Stimulated activated CD4-positive, alpha-beta T cell treated with anti-CD3 and anti-CD28 coated beads, Interleukin-1b, Interleukin-23, amount 100 ng/mL, for 1 hour (primary cell): ENCODE measurements at places on chromosomes 6 and 20.

DNA sequence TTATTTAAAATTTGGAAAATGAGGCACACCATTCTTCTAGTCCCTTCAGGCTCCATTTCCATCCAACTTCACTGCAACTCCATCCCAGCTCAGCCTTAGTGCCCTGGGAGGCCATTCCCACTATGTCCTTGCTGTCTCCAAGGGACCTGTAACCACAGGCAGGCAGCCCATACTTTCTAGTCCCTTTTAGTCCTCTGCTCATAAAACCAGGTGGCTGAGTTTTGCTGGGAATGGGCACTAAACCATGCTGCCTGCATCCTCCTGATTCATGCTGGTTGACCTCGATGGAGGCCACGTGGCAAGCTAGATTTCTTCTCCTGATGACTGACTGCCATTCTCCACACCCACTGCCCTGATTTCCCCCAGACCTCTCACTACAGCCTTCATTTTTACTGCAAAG, 27.5 kb upstream of the MYMX start:
- no peak for DNase-seq

DNA sequence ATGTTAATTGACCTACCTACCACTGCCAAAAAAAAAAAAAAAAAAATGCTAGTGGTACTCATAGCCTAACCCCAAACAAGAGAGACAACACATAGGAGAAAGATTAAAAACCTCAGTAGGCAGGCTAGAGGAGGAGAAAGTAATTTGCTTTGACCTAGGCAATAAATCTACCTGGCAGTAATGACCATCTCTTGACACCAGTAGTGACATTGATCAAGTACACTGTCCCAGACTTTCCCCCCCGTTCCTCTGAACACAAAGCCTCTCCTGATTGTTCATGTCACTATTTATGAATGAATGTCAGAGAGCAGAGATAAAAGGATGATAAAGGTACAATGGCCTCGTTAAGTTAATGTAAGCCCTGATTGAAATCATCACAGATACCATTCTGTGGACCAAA, 746.8 kb downstream of the CBLN4 start:
- no peak for DNase-seq

DNA sequence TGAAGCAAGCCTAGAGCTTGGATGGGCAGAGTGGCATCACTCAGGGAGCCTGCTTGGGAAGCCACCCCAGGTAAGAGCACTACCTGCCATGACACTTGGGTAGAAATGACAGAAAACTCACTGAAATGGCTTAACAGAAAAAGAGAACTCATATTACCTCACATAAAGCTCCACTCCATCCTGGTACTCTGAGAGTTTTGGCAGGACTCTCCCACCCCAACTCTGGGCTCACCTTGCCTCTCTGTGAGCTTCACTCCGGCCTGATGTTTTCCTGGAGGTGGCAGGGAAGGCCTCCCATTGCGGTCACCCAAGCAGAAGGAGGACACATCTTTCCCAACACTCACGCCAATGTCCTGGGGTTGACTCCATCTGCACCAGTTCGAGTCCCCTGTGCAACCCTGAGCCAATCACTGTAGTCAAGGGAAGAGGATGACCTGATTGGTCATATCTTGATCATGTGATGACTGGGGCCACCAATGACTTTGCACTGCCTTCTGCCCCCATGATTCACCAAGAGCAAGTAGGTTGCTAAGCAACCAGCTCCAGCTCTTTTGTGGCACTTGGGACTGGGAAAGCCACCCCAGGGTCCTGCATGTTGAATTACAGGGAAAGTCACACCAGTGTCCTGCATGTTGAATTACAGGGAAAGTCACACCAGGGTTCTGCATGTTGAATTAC, 446.1 kb upstream of the SULF2 start:
- DNase-seq: no peak

DNA sequence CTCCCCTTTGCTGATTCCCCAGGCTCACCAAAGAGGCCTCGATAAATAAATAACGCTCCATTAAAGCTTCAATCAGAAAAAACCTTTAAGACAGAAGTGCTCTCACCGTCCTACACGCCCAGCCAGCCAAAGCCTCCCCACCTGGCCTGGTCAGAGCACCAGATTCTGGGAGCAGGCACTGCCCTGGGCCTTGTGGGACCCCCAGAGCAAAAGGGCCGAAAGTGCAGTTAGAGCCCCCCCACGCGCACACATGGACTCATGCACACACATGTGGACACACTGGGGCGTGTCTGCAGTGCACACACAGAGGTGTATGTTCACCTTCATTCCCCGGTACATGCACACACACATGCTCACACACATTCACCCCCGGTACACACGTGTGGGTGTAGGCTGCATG, 1.9 kb upstream of the NECAB3 start:
- DNase-seq: no peak

- DNase-seq: no peak
Observed at GRCh38 chr6:128246472-128247260, 273.7 kb downstream of the PTPRK start.
